Mesendoderm (in vitro differentiated cells): ENCODE measurements at places on chromosomes 11 and 22.
A peak's percentile ranks its signal among the peaks of the same experiment; 100 is the strongest.

DNA sequence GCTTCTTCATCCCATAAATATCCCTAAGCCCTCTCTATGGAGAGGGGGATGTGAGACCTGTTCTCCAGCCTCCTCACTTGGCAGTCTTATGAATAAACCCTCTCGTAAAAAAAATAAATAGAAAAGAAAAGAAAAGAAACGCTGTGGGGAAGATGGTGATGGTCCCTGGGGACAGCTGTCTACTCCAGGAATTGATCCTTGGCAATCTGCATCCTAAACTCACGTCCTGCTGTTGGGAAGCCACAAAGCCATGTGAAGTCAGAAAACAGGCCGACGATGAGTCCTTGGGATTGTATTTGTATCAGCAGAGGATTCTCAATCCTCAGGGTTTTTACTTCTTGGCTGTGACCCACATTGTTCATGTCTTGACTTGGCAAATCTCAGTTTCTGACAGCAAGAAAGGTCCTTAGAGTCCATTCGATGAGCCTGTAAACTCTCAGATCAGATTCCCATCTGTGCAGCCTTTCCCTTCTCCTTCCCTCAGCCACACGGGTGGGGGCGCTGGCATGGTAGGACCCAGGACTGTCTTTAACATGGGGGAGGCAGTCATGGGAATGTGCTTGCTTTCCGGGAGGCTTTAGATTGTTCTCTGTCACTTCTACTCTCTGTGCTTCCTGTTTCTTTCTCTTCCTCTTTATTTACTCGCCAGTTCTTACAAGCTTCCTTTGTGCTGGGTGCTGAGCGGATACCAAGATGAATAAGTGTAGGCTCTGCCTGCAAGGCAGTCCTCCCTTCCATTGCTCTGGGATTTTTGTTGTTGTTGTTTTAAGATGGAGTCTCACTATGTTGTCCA, 24.9 kb downstream of the TCP11L1 start:
- no peak for DNase-seq

GRCh38 chr11:129846508-129847335, 31.1 kb downstream of the TMEM45B start:
- no peak for DNase-seq

DNA sequence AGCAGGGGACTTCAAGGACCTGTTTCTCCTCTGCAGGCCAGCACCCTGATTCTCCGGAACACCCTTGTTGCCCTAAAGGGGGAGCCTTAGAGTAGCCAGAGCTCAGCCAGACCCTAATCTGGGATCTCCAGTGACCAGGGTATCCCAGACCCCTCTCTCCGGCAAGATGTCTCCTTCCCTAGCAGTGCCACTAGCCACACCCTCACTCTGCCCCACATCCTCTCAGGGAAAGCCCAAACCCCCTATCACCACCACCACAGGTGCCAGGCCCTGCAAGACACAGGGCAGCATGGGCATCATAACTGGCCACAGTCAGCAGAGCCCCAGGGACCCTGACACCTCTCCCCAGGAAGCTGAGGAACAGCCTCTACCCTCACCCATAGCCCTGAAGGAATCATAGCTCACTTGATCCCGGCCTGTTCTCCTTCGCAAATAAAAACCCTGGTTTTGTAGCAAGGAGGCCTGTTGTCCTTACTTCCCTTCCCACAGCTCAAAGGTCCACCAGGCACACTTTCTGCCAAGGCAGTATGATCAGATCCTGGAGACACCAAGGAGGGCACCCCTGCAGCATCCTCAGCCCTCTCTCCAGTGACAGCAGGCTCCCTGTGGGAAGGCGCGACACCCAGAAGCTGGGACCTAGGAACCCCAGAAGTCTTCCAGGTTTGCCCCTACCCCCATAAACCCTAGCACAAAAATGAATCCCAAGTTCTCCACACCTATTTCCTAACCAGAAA, 4.6 kb downstream of the CFL1 start:
- peak; percentile 42 for DNase-seq

DNA sequence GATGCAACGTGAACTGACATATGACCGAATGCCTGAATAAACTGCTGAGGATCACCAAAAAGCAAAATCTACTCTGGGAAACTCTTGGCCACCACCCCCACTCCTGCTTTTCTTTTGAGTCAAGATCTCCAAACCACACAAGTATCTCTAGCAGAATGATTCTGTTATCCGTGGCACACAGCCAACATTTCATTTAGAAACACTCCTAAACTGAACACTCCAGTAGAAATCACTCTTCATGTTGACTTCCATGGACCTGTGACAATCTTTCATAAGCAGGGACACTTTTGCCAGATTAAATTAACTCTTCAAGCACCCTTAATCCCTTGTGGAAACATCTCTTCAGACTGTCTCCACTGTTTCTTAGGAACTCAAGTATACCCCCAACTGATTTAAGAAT, 44.4 kb downstream of the VSIG10L2 start:
- no peak for DNase-seq
